ENCODE measurements at places on chromosomes 16 and 17.
A peak's percentile ranks its signal among the peaks of the same experiment; 100 is the strongest.

DNA sequence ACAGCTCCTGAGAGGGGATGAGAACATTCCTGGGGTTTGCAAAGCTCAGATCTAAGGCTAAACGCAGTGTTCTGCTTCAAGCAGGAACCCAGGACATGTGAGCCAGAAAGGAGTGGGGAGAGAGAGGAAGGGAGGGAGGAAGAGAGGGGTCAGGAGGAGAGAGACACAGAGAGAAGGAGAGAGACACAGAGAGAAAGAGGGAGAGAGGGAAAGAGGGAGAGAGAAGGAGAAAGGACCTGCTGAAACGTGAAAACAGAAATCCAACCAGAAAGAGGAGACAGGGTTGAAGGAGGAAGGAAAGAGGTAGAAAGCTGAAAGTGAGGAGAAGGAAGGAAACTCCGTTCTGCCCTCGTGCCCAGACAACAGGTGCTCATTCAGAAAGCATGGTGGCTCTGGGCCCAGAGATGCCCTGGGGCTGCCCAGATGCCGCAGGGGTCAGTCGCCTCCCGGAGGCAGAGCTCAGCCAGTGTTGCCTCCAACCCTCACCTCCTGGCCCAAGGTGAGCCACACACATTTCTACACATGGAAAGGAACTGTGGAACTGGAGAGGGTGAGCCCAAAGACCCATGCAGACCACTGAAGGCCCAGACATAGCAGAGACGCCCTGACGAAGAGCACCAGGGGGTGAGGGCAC is 49.0 kb upstream of the ENPP7 start:
- peak; percentile 58 for DNase-seq

GRCh38 chr17:82440469-82440981 is 10.0 kb downstream of the CYBC1 start:
- no peak for DNase-seq

- DNase-seq, result no peak
Measured at GRCh38 chr16:78836802-78837491, 737.5 kb downstream of the WWOX start.

- no peak for DNase-seq
Measured at GRCh38 chr17:8629371-8630226, 926 bp downstream of the MYH10 start.

DNA sequence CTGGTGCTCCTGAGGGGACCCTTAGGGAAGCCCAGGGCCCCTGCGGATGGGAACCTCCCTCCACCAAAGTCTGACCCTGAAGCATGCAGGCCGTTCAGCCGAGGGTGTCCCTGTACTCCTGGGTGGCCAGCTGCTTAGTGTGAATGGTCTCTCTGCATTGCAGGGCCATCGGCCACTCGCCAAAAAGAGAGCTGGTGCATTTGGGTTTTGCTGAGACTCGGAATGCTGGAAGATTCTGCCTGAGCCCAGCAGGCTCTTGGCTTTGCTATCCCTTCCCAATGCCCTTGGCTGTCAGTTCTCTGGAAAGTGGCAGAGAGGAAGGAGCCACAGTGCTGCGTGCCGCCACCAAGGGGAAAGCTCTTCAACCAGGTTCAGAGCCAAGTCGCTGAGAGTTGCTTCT is 2.8 kb downstream of the MEOX1 start:
- DNase-seq, result no peak
